PC-3 (cell line): ENCODE measurements at places on chromosomes 16 and 17. TPM values are rescaled to one million over a fixed set of nuclear protein-coding genes. Genes with fewer than 3 reads are reported as not detected.

Gene BRIP1
- 13.8 and 21.1 TPM in 2 replicates for total RNA-seq

DNA sequence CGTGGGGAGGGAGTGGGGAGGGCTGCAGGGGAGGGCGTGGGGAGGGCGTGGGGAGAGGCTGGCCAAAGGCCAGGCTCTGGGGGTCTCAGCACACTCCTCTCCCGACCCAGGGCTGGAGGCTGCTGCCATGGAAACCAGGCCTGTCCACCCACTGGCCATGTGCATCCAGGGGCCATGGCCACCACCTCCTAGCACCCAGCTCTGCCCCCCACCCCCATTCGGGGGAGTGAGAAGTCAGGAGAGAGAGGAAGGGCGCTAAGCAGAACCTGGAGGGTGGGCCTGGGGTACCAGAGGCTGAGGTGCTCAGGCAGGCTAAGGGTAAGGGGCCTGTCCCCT is 29.6 kb downstream of the ENDOV start:
- DNase-seq, result no peak

Gene IRX5
- total RNA-seq, result 0.22 TPM in 1 of 2 replicates, not detected in the other

DNA sequence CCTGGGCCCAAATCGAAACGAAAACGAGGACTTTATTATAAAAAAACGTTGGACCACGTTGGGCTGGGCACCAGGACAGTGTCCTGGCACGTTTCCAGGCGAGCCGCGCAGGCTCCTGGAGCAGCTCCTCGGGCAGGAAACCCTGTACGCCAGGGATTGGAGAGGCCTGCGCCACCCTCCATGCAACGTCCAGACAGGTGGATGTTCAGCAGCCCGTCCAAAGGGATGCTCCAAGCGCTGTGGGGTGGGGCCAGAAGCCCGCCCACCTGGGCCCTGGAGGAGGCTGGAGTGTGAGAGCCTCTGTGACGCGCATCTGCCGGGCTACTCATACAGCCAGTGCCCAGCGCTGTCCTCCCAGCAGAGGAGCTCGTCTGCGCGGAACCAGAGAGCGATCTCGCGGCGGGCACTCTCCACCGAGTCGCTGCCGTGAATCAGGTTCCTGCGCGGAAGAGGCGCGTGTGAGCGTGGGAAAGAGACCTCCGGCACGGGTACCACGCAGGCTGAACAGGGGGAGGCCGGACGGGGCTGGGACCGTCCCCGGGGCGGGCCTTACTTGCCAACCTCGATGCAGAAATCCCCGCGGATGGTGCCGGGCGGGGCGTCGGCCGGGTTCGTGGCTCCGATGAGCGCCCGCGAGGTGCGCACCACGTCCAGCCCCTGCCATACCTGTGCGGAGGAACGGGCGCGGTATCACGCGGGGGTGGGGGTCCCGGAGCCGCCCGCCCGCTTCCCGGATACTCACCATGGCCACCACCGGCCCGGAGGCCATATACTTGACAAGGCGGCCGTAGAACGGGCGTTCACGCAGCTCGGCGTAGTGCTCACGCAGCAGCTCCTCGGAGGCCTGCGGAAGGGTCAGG is 785 bp downstream of the NME3 start:
- peak; percentile 60 for DNase-seq

GRCh38 chr17:4796552-4796920 is 572 bp downstream of the PSMB6 start:
- DNase-seq, result peak; percentile 36

GRCh38 chr17:50397111-50397918 is at the start of gene LRRC59:
Gene LRRC59, minus strand, starts transcription at chr17:50397523. Its CDS starts 206 bp downstream, at chr17:50397317.
- DNase-seq, result peak; percentile 90

GRCh38 chr16:28192806-28193529 is 18.8 kb downstream of the XPO6 start:
- no peak for DNase-seq

DNA sequence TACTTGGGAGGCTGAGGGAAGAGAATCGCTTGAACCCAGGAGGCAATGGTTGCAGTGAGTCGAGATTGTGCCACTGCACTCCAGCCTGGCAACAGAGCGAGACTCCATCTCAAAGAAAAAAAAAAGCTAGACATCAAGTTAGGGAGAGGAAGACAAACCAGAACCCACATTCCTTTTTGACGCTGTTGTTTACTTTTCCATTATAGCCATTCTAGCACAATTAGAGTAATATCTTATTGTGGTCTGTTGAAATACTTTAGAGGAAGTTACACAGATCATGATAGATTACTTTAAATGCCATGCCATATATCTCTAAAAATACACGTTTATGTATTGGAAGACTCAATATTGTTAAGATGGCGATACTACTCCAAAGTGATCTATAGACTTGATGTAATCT is 16.5 kb upstream of the ABCC1 start:
- DNase-seq, result no peak

Gene DPH1
- 47.9 and 57.4 TPM in 2 replicates for total RNA-seq

DNA sequence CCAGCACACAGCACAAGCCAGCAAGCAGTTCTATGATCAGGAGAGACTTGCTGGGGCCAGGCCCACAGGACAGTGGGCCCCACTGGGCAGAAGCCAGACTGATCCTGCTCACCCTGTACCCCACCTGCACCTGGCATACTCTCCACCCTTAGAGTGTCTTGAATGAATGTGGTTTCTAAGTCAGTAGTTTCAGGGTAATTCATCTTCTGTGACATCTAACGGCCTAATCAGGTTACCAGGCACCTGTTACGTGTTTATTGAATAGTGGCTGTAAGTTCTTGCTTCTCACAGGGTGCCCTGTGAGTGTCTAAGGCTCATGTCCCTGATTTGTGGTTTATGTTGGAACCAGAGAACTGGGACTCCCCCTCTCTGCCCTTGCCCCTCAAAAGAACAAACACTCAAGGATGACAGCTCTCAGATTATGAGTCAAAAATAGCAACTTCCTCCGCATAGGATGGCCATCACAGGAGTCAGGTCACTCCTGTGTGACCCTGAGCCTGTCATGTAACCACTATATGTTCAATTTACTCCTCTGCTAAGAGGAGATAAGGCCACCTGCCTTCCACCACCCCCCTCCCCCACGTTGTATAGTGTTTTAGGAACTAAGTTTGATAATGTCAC is 7.0 kb upstream of the OR2C1 start:
- DNase-seq, result no peak

Gene AGRP
- not detected in 2 replicates for total RNA-seq

DNA sequence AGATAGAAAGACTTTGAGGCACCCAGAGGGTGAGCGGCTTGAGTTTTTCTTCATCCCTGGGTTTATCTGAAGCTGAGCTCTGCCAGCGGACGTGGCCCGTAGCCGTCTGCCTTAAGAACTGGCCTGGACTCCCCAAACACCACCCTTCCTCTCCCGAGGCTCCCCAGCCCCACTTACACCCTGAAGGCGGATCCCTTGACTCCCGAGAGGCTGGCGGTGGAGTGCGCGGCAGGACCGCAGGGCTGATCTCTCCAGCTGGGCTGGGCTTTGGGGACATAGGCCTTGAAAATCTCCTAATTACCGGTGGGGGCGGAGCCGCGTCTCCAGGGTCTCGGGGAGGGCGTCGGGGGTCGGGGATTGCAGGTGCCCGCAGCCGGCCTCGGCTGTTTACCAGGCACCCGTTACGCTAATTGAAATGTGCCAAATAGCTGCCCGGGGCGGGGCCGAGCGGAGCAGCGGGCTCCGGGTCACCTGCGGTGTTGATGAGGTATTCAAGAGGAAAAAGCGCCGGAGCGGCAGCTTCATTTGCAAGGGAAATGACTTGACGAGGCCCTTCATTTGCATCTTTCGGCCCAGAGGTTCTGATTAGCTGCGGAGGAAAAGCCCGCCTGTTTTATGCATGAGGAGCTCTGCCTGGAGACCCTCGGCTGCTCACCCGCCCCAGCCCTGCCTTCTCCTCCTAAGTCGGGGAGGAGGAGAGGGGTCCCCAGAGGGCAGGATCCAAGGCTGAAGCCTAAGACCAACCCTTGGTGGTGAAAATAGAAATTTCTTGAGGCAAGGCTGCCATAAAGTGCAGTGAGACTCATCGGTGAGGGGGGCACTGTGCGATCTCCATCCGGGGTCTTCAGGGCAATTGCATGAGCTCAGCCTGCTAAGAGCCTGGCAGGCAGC is 100.7 kb downstream of the MGAT5B start:
- DNase-seq, result peak; percentile 17

DNA sequence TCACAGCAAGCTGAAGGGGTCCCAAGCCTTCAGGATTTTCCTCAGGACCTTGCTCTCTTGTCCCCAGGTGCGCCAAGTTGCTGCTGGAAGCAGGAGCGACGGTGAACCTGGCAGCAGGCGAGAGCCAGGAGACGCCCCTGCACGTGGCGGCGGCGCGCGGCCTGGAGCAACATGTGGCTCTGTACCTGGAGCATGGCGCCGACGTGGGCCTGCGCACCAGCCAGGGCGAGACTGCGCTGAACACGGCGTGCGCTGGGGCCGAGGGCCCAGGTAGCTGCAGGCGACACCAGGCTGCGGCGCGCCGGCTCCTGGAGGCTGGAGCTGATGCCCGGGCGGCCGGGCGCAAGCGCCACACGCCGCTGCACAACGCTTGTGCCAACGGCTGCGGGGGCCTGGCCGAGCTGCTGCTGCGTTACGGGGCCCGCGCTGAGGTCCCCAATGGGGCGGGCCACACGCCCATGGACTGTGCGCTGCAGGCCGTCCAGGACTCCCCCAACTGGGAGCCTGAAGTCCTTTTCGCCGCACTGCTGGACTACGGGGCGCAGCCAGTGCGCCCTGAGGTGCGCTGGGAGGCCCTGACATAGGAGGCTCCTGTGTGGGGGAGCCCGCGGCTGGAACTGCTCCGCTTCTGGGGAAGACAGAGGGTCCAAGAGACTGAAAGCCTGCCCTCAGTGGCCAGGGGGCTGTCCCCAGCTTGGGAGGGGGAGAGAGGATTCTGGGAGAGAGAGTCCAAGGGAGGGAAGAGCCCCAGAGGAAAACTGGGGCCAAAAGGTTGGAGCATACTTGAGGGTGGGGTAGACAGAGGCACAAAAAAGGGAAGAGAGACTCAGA is 6.4 kb downstream of the ASB16 start:
- no peak for DNase-seq

DNA sequence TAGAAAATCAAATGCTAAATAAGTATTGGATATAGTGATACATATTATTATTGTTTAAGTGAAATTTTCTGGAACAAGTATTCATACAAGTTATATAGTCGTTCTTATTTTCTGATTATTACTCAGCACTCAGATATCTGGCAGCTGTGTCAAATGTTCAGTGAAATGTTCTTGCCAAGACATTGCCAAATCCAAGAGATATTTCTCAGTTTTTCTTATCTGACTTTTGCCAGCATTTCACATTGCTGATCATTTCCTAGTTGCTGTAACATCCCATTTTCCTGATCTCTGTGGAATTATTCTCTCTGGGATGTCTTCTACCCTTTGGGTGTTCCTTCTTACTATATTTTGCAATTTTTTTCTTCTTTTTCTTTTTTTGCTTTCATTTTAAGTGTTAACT is 262.3 kb downstream of the KIF2B start:
- DNase-seq, result no peak

DNA sequence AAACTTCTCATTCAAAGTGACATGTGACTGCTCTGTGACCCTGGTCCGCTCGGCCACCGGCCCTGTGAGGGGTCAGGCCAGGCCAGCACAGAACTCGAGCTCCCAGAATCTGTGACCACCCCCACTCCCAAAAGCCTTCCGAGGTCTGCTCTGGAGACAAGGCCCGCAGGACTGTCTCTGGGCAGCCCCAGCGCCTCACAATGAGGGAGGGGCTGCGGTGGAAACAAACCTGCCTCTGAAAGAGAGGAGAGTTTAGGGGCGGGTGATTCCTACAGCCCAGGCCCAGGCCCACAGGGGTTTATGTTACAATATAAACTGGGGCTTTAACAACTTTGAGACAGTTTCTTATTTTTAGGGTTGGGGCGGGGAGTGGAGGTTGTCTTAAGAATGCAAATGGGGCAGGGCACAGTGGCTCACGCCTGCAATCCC is 19.9 kb downstream of the IGFBP4 start:
- no peak for DNase-seq

- DNase-seq, result peak; percentile 68
Observed at GRCh38 chr17:28725660-28726225, 290 bp downstream of the TLCD1 start.

DNA sequence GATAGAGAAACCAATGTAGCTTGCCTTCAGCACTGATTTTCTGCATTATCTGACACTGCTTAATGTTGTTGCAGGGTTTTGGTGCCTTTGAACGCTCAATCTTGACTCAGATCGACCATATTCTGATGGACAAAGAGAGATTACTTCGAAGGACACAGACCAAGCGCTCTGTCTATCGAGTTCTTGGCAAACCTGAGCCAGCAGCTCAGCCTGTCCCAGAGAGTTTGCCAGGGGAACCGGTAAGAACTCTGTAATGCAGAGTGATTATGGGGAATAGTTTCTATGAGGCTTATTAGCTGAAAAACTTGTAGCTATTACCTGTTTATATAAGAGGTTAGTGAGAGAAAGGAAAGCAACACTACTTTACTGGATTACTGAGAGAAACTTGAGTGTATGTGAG is 40.4 kb downstream of the AATF start:
- DNase-seq, result no peak

DNA sequence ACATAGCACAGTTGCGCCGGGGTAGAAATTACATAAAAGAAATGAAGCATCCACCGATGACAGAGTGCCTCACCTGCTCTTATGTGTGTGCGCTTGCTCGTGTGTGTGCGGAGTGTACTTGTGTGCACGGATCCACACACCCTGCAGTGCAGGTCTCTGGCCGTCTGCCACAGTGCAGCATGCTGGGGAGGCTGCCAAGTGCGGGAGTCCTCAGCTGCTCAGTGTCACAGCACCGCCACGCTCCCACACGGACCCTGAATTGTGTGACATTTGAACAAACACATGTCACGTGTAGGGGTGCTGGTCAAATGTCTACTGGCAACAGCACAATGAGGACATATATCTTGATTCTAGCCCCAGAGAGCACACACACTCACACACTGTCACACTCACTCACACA is 243.0 kb upstream of the MYOCD start:
- no peak for DNase-seq

DNA sequence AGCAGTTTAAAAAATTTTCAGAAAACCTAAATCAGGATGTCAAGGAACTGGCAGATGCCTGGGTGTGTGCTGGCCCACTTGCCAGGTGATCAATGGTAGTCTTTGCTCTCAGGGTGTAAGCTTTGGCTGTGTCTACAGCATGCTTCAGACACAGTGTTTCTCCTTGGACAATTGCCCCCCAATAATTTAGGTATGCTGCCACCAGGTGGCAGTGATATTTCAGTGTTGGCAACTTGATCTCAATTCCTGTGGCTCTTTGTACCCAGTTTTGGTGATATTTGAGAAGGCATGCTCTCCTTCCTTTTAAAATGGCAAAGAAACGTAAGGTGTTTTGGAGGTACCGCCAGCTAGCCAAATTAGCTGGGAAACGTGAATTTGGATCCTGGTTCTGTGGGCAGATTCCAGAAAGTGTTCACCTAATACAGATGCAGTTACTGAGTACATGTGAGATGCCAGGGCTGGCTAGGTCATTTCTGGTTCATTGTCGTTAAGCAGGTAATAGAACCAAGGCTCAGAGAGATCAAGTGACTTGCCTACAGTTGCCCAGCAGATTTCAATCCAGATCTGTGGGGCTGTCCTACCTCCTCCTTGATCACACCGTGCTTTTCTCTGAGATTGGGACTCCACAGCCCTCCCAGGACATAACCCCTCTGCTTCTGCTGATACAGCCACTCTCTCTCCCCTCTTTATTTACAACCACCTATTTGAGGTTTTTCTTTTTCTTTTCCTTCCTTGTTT is 155.6 kb upstream of the PLCG2 start:
- peak; percentile 54 for DNase-seq
